ENCODE measurements at places on chromosomes 3 and 15.

DNA sequence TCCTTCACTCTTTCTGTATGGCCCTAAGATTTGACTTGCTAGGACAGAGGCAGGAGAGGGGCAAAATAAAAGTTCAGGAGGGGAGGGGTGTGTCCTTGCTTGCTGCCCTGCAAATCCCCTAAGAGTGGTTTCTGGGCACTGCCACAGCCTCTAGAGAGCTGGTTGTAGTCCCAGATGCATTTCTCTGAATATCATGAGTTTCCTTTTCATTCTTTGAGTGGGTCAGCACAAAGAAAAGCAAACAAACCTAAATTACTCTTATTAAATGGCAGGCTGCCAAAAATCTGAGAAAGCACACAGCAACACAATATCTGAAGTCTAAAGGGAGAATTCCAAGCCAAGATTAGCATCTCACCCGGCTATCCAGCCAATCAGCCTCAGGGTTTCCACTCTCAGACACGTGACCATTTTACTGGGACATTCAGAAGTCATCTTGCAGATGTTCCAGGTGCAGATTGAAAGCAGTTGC lies 919.3 kb downstream of the TUSC7 start:
- DNase-seq: peak; percentile 87

DNA sequence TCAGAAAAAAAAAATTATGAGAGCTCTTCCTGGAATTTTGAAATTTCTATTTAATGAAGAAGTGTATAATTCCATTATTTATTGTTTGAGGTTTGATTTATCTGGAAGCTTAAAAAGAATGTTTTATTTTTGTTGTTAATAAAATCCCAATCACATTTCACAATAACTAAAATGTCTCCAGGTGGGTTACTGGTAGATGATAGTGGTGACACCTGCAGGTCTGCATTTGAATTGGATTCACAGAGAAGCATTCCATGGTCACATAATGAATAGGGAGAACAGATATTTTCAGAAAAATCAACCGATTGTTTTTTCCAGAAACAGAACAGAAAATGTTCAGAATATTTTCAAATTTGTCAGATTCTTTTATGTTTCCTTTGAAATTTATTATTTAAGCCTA lies 48.3 kb downstream of the ASB7 start:
- no peak for DNase-seq

- no peak for DNase-seq
These were observed 44.6 kb downstream of the ABHD2 start for GRCh38 chr15:89132611-89133507.

- no peak for DNase-seq
These were observed 377.6 kb downstream of the PTPRG start for GRCh38 chr3:61938878-61939549.

DNA sequence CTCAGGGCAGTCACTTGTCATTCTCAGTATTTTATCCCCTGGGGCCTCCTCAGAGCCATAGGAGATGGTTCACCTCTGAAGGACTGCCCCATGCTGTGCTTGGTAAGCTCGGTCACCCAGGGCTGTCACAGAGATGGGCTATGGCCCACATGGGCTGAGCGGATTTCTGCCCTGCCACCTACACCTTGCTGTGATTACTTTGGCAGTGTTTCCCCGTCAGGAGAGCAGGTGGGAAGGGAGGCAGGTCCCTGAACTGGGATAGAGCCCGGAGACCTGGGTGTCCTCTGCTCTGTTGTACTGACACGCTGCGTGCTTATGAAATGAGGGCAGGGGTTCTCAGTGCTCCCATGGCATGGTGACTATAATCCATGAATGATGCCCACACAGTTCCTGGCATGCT lies 48.9 kb downstream of the APBA2 start:
- DNase-seq: no peak

- DNase-seq: no peak
These were observed 25.0 kb downstream of the SRGAP3 start for GRCh38 chr3:9224490-9224889.

GRCh38 chr15:62588938-62589670 lies 424.0 kb upstream of the C2CD4B start:
- no peak for DNase-seq

- no peak for DNase-seq
These were observed 182.2 kb downstream of the WDR76 start for GRCh38 chr15:44009038-44009437.

DNA sequence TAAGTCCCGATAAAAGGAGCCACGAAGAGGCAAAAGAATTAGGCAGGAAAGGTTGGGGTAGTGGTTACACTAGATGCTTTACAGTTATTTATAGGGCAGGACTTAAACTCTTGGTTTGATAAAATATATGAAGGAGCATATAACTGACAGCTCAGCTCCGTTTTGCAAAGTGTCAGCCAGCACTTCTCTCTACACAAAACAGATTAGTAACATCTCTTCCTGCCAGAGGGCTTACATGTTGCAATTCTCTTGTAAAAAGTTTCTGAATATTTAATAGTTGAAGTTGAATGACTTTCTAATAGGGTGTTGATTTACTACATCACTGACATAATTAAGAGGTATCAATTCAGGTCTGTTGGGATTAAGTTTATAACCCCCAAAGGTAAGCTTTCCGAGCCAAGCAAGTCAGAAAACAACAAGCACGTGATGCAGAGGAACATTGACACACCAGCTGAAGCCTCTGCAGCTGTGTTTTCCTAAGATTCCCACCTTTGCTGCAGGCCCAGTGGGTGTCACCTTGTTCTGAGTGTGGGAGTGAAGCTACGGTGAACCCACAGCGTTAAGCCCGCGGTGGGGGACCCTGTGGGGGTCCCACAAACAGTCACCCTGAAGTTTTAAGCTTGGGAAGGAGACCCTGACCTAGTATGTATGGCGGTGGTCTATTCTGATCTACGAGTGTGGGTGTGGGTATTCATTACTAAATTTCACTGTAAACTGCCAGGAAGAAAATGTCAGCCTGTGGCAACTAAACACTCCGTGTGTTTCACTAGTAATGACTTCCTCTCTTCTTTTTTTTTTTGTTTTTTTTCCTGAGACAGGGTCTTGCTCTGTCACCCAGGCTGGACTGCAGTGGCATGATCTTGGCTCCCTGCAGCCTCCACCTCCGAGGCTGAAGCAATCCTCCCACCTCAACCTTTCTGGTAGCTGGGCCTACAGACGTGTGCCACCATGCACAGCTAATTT lies 22.0 kb upstream of the ATP13A3 start:
- DNase-seq: no peak

- DNase-seq: no peak
These were observed 234.1 kb downstream of the ADAMTS17 start for GRCh38 chr15:100107606-100108225.

DNA sequence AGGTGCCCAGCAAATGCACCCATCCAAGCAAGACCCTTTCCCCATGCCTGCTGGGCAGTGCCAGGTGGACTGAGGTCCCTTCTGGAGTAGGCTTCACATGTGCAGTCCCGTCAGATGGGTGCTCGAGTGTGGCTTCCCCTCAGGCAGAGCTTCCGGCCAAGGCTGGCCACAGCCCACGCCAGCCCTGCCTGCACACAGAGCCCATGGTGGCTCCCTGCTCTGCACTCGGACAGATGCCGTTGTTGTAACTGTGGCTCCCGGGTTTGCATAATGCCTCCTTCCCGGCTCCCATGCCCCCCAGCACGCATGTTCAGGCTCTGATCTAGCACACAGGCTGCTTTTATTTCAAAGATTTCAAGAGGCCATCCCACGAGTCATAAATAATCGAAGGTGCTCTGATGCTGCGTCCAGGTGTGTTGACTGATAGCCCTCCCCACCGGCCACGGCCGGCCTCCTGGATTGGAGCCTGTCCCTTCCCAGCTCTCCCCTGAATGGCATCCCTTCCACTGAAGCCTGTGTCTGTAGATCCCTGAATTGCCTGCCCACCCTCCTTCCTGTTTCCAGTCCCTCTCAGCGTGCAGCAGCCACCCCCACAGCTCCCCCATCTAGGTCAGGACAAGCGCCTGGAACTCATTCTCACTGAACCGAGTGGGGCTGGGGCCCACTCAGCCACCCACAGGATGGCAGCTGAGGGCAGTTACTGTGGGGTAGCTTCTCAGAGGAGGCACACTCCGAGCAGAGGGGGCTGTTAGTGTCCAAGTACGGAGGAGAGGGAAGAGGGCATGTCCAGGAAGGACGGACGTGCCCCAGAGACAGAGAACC lies 100.0 kb upstream of the LINGO1 start:
- DNase-seq: no peak

DNA sequence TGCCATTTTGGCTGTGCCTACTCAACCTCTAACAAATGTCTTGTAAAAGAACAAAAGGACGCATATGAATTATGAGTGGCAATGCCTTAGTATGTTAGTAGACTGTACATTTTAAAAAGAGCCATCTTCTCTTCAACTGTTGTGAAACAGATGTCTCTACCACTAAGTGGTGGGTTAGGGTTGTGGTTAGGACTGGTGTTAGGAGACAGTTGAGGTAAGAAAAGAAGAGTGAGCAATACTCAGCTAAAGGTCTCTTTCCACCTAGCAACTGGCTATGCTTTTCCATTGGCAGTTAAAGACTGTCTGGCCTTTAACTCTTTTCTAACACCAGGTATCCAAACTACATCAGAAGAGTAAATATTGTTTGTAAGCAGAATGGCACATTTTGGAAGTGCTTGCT lies 221.7 kb upstream of the TBC1D5 start:
- DNase-seq: no peak

DNA sequence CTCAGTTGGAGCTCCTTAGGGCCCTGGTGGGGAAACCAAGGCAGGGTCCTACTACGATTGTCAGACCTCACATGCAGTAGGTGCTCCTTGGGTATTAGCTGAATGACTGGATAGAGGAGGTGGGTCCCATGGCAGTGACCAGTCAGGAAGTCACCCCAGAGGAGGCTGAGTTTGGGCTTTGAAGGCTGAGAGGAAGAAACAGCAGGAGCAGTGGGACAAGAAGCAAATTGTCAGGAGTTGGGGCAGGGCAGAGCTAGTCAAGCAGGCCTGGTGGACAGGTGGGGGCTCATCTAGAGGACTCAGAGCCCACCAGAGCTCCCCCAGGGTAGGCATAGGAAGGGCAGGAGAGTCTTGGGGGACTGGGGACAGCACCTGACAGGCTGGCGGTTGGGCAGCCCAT lies 3.1 kb downstream of the NBEAL2 start:
- no peak for DNase-seq

- no peak for DNase-seq
These were observed 666.5 kb downstream of the SQOR start for GRCh38 chr15:46301291-46301690.

DNA sequence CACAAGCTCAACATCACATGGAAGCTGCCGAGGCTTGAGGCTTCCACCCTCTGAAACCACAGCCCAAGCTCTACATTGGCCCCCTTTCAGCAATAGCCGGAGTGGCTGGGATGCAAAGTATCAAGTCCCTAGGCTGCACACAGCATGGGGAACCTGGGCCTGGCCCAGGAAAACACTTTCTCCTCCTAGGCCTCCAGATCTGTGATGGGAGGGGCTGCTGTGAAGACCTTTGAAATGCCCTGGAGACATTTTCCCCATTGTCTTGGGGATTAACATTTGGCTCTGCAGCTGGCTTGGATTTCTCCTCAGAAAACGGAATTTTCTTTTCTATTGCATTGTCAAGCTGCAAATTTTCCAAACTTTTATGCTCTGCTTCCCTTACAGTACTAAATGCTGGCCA lies 18.2 kb downstream of the HRG start:
- no peak for DNase-seq

DNA sequence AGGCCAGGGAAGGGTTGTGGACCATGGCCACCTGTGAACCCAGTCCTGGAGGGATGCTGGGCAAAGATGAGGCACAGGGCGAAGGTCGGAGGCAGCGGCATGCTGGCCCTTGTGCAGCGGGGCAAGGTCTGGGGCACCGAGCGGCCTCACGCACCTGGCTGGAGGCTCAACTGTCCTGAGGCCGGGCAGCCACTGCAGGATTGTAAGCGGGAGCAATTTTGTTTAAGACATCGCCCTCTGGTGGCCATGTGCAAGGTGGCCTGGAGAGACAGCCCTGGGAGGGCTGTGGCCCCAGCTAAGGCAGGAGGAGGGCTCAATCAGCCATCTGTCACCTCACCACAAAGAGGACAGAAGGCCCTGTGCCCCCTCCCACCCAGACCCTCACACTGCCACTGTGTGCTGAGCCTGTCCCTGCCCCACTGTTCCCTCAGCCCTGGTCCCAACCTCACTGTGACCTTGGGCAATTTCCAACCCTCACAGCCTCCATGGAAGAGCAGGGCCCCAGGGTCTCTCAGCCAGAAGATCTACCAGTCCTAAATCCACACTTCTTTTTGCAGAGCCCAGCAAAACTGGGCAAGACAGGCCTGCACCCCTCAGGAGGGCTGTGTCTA lies 46.2 kb downstream of the TPRA1 start:
- peak; percentile 95 for DNase-seq
